Activated naive CD4-positive, alpha-beta T cell treated with anti-CD3 and anti-CD28 coated beads, Interleukin-2, amount 10 ng/mL, durations not matched to agents 7 days and 5 days (primary cell): ENCODE measurements at places on chromosomes 4 and X.

- peaks cover 9% of the 10 kb centered on the region for H3K4me1 ChIP-seq
- no peak overlapping the region for H3K4me3 ChIP-seq
- no peak for DNase-seq
- H3K27ac ChIP-seq, result no peak overlapping the region
- peaks cover 3% of the 10 kb centered on the region for H3K27me3 ChIP-seq
Measured at GRCh38 chrX:68868316-68868715, 39.5 kb downstream of the EFNB1 start.

- H3K36me3 ChIP-seq, result no peaks in the 10 kb centered on the region
- H3K4me3 ChIP-seq, result no peak overlapping the region
- no peaks in the 10 kb centered on the region for H3K27me3 ChIP-seq
- no peak overlapping the region for H3K27ac ChIP-seq
- no peaks in the 10 kb centered on the region for H3K4me1 ChIP-seq
- DNase-seq, result no peak
Measured at GRCh38 chr4:75249739-75250138, 264.5 kb downstream of the RCHY1 start.

GRCh38 chr4:141645611-141646340 is 9.4 kb downstream of the IL15 start:
- H3K27me3 ChIP-seq, result no peaks in the 10 kb centered on the region
- no peaks in the 10 kb centered on the region for H3K4me1 ChIP-seq
- no peak overlapping the region for H3K4me3 ChIP-seq
- no peak overlapping the region for H3K27ac ChIP-seq
- no peaks in the 10 kb centered on the region for H3K36me3 ChIP-seq

DNA sequence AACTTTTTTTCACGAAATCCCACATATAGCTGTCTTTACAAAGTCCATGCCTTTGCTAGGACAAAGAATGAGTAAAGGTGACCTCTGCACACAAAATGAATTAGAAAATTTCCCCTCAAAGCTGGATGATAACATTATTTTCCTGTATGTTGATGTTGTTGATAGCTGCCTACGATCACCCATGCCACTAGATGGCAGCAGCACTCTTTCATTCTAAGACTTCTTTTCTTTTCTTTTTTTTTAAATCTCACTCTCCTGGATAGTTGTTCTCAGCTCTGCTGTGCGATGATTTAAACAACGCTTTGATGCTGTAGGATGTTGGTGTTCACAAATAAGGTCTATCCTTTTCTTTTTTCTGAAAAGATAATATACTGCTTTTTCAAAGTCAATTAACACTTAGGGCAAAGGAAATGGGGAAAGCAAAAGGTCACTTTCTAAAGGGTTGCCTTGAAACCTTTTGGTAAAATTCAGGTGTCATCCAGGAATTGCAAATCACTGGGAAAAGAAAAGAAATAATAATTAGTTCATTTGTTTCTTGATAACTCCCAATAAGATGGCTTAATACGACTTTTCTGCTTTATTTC is 266.8 kb downstream of the C4orf33 start:
- no peaks in the 10 kb centered on the region for H3K36me3 ChIP-seq
- peak; percentile 55 for DNase-seq

GRCh38 chr4:109301651-109302360 is 652 bp downstream of the COL25A1 start:
- peak overlapping the region; percentile 70 for H3K4me3 ChIP-seq
- peaks cover 66% of the 10 kb centered on the region for H3K27me3 ChIP-seq
- peaks cover 11% of the 10 kb centered on the region for H3K4me1 ChIP-seq
- no peak overlapping the region for H3K27ac ChIP-seq

DNA sequence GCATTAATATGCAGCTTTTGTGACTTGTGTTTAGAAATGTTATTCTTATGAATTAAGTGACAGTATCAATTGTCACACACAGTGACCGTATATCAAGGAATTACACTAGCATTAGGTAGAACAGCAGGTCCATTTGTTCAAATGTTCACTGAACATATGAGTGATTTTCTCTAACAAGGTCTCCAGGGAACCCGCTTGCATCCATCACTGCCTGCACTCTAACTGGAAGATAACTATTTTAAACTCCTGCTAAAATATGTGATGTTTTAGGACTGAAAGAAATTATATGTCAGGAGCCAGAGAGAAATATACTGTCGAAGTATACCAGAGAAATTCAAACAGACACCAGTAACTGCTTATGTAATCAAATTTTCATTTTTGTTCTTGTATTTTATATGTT is 1395.7 kb downstream of the PCDH18 start:
- H3K4me3 ChIP-seq, result no peak overlapping the region
- H3K27ac ChIP-seq, result no peak overlapping the region
- no peaks in the 10 kb centered on the region for H3K36me3 ChIP-seq
- no peaks in the 10 kb centered on the region for H3K27me3 ChIP-seq

DNA sequence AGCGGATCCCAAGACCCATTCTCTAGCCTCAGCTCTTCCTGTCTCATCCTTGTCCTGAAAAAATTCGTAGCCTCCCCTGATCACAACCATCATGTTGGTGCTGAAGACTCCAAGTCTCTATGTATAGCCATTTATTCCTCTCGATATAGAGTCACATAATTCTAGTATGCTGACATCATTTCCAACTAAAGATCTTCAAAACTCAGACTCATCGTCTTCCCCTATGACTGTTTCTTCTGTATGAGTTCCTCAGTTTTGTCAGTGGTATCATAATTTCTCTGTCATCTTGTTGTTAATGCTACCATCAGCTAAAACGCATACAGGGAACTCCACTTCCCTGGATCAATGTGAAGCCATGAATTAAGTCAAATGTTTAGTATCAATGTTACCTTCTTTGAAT is 41.2 kb downstream of the UNC5C start:
- H3K4me1 ChIP-seq, result no peaks in the 10 kb centered on the region
- no peaks in the 10 kb centered on the region for H3K36me3 ChIP-seq
- no peaks in the 10 kb centered on the region for H3K27me3 ChIP-seq
- no peak overlapping the region for H3K4me3 ChIP-seq
- DNase-seq, result no peak
- no peak overlapping the region for H3K27ac ChIP-seq
